ENCODE measurements at places on chromosomes 3 and 15.
A peak's percentile ranks its signal among the peaks of the same experiment; 100 is the strongest.

DNA sequence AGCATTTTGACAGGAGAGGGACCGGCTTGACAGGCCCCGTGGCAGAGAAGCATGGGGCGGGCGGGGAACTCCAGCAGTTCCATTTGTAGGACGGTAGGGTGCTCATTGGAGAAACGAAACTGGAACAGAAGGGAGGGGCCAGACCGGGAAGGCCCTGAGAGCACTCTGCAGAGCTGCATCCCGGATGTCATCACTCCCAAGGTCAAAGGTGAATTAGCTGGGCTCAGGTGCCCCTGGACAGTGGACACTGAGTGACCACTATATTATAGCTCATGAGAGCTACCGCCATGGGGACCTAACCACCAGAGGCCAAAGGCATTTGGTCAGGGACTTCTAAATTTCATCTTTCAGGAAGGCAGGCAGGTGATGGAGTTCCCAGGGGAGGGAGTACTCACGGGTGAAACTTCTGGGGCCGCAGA is 7.3 kb downstream of the CSRNP1 start:
- no peak for DNase-seq

GRCh38 chr15:45425135-45425534 is 46.8 kb upstream of the GATM start:
- no peak for DNase-seq

DNA sequence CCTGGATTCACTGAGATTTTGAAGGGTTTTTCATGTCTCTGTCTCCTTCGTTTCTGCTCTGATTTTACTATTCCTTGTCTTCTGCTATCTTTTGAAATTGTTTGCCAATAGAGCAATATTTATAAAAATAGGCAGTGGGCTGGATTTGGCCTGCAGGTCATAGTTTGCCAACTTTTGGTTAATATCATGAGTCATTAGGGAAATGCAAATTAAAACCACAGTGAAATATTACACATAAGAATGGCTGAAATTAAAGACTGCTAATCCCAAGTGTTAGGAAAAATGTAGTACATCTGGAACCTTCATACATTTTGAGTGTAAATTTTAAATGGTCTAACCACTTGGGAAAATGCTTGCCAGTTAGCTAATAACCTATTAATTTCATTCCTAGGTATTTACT is 56.3 kb downstream of the ABI3BP start:
- DNase-seq, result no peak

GRCh38 chr15:51681303-51681963 is at the start of gene SCG3:
TSS of gene SCG3 (plus strand) at chr15:51681503. CDS start at chr15:51681756, 253 bp downstream.
- DNase-seq, result peak; percentile 84
